ENCODE measurements at places on chromosomes 7 and 10.
A peak's percentile ranks its signal among the peaks of the same experiment; 100 is the strongest.

- no peak for DNase-seq
Measured at GRCh38 chr7:8360564-8361153, 72.8 kb upstream of the NXPH1 start.

GRCh38 chr10:60910543-60910942 lies 33.4 kb downstream of the RHOBTB1 start:
- no peak for DNase-seq

DNA sequence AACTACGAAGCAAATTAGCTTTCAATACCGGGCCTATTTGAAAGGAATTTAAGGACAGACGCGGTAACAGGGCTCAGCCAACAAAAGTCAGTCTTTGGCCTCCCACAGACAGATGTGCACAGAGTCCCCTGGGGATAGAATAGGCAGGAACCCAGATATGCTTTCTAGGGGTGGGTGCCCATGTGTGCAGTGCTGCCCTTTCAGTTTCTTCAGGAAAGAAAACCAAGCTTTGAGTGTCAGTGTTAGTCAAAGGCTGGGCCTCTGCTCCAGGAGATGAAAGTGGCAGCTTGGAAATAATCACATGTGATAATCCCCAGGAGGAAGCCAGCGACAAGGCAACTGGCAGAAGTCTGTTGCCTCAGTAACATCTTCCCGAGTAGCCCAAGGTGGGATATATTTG lies 43.8 kb upstream of the CSTF2T start:
- DNase-seq, result no peak

DNA sequence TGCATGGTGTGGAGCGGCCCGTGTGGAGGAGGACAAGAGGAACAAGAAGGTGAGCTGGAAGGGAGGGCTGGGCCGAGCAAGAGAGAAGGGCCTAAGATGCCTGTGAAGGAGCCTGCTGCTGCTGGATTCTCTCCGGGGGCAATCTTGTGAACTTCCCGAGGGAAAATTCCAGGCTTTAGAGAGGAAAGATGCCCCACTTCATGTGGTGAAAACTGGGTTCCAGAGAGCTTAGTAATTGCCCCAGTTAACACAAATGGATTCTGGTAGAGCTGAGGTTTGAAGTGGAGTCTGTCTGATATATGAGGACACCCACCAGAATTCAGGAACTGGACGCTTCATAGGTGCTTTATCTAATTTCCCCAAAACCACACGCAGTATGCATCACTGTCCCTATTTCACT lies 114.1 kb upstream of the ZMIZ1 start:
- DNase-seq, result no peak

- DNase-seq, result no peak
Measured at GRCh38 chr10:31832261-31832660, 96.4 kb downstream of the ARHGAP12 start.

DNA sequence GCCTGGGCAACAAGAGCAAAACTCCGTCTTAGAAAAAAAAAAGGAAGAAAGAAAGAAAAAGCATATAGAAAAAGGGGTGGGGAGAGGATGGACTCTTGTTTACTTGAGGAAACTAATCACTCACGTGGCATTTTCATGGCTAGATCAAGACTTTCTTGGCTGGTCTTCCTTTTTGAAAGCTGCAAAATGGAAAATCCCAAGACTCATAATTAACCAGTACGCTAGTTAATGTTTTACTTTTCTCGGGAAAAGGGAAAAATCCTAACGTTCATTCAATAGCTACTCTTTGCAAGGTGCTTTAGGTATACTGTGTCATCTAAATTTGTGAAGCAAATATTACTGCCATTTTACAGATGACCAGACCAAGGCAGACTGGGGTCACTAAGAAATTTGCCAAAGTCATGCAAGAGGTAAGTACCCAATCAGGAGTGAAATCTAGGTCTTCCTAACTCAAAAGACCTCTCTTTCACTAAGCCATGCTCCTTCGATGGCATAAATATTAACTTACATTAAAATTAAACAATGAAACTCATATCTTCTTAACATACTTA lies 24.4 kb downstream of the NAPEPLD start:
- peak; percentile 71 for DNase-seq

DNA sequence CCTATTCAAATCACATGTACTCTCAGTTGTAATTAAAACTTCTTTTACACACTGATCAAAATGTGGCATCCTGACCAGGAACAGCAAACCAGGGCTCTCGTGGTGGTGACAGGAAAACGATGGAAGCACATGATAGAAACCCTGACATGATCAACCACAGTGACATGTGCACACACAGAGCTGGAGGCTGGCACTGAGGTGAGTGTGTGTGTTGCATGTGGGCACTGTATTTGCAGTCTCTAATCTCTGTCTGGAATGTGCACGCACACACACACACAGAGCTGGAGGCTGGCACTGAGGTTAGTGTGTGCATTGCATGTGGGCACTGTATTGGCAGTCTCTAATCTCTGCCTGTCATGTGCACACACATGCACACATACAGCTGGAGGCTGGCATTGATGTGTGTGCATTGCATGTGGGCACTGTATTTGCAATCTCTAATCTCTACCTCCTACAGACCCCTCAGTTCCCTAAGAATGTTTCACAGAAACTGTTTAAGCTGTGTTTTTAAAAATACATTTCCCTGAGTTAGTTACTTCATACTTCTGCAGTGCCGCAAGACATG lies 406.9 kb downstream of the SFMBT2 start:
- no peak for DNase-seq

DNA sequence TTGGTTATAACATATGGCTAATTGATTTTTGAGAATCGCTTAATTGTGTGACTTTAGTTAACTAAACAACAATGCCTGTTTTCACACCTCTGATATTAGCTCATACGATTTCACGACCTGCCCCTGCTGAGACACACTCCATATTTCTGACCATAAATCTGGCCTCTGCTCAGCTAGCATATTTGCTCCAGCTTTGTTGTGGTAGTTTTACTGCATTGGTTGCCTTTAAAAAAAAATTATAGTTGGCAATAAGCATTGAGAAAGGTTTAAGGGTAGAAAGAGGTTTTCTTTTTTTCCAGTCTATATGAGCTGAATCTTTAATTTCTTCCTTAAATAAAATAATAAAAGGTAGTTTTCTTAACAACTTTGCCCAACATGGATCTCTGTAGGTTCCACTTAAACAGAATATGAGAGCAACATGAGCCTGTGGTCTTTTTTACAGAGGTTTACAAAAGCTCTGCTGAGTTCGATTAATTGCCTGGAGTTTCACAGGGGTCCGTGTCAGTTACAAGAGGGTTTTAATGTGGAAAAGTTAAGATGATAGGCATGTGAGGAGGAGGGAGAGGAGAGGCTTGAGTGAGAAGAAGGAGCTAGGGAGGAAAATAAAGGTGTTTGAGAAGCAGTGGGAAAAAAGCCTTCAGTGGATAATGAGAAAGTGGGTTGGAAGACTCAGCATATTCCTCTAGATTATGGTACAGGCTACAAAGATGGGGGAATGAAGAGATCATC lies 318.2 kb downstream of the CXCL12 start:
- DNase-seq, result no peak

DNA sequence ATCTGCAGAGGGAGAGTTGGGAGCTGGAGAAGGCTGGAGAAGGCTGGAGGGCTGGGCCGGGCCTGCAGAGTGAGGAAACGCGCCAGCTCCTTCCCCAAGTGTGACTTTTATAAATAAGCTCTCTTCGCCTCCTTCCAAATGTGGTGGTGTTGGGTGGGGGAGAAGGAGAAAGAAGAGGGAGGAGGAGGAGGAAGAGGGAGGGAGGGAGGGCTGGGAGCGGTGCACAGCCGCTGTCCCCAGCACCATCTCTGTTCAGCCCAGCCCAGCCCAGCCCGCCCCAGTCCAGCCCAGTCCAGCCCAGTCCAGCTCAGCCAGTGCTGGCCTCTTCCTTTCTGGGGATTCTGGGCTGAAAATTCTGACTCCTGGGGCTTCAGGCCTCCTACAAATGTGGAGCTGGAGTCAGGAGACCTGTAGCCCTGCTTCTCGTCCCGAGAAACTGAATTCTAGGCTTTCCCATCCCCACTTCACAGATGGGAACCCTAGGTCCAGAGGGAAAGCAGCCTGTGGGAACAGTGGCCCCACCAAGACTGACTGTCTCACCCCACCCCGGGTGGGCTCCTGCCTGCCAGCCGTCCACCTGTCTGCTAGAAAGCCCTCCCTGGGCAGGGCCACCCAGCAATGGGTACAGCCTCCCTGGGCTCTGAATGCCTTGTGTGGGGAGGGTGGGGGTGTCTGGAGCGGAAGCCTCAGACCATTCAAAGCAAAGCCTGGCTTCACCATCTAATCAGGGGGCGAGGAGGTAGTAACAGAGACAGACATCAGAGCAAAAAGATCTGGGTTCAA lies 2.3 kb downstream of the STX1A start:
- no peak for DNase-seq

GRCh38 chr10:73997787-73998622 lies at the start of gene VCL:
TSS of gene VCL (plus strand) at chr10:73998116. CDS start at chr10:73998208, 92 bp downstream.
- DNase-seq, result peak; percentile 98

DNA sequence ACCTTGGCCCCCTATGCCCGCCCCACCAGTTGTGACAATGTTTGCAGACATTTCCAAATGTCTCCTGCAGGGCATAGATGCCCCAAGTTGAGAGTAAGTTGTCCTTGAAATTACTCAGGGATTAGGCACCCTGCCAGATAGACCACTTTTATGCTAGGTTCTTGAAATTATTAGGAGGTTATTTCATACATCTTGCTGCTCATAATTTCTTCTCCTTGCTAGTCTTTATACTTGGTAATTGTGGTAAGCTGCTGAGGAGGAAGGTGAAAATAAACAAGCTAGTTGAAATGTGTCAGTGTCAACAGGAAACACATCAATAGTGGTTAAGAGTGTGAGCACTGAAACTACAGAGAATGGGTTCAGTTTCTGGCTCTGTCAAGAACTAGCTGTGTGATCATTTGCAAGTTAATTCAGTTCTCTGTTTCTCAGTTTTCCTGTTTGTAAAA lies 63.7 kb upstream of the AOAH start:
- no peak for DNase-seq

GRCh38 chr7:85895835-85896234 lies 709.0 kb upstream of the SEMA3D start:
- DNase-seq, result no peak
